ENCODE measurements at places on chromosomes 6 and 20.

GRCh38 chr6:6790891-6791290 is 202.4 kb downstream of the LY86 start:
- DNase-seq: no peak

GRCh38 chr6:130613176-130613575 is 214.0 kb upstream of the SMLR1 start:
- no peak for DNase-seq

DNA sequence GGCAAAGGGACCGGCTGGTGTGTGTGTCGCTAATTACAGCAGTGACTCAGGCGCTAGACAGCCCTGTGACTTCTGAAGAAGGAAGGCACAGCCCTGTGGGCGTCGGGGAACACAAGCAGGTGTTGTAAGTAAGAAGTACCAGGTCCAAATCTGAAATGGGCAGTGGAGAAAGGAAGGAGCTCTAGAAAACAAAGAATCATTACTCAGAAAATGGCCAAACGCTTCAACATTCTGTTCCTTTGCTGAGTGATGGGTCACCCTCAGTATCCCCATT is 106.8 kb downstream of the PXDC1 start:
- DNase-seq: no peak

DNA sequence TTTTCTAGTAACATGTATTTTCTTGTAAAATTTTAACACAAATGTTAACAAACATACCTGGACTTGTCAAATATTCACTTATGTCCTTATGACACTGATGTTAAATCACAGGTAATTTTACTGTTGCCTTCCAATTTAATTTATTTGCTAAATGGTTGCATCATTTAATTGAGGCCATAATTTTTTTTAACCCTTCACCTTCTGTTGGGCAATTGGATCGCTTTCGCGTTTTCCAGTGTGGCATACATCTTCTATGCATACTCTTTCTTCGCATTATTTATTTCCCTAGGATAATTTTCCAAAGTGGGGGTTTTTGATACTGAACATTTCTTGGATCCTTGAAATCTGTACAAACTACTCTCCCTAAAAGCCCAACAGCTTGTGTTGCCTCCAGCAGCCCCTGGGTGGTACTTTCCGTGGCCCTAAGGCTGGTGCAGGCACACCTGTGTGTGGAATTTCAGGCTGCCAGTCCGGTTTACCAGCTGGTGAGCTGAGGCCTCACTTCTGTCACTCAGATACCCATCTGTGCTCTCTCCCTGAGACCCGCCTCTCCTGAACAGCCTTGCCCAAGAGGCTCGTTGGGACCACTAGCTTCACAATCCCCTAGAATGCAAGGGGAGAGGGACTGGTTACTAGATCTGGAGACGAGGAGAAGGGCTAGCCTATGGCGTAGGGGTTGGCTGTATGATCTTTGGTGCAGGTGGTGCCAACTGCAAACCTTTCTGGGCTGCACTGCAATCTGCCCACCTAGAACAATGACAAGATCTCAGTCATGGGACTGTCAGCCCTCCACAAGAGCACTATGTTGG is 11.2 kb upstream of the C20orf144 start:
- DNase-seq: no peak

DNA sequence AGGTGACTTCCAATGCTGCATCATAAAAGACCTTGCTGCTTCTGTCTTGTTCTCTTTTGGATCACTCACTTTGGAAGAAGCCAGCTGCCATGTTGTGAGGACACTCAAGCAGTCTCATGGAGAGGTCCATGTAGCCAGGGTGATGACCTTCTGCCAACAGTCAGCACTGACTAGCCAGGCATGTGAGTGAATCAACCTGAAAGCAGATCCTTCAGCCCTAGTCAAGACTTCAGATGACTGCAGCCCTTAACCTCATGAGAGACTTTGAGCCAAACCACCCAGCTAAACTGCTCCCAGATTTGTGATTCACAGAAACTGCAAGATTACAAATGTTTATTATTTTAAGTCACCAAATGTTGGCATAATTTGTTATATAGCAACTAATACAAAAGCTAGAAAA is 86.0 kb upstream of the IYD start:
- no peak for DNase-seq

DNA sequence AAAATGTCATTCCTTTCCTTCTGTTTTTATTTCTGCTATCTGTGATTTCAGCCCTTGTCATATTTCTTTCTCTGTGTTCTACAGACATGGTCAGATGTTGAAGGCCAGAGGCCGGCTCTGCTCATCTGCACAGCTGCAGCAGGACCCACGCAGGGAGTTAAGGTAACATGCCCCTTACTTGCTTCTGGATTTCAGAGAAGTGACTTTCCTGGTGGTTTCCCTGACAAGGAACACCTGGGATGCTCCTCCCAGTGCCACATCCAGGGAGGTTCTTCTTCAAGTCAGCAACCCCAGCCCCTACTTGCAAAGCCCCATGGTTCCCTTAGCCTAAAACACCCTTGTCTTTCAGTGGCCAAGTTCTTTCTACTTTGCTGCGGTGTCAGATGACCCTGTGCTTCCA is 41.3 kb downstream of the CDH26 start:
- no peak for DNase-seq
